ENCODE measurements at places on chromosomes 4 and X.

- DNase-seq = no peak
Measured at GRCh38 chrX:72296991-72297390, 8.7 kb downstream of the CITED1 start.

- DNase-seq = no peak
Measured at GRCh38 chr4:166092797-166093290, 219.8 kb downstream of the TLL1 start.

DNA sequence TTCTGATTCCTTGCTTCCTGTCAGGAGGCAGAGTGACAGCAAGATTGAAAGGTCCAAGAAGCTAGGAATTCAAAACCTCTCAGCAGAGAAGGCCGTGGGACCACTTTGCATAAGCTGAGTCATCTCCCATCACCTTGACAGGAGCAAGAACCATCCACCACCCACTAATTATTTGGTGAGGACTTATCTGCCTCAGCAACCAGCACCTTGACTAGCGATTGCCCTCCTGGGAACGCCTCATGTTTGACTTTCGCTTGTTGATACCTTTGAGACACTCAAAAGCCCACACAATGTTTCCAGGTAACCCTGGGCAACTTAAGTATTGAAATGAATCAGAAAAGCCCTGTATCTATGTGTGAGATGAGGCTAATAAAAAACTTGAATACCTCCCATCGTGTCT is 233.5 kb upstream of the GYPA start:
- no peak for DNase-seq

- no peak for DNase-seq
Measured at GRCh38 chrX:10259716-10260115, 102.9 kb downstream of the CLCN4 start.

All from amygdala (tissue), 56 donors.